ENCODE measurements at places on chromosomes 7 and 10.
A peak's percentile ranks its signal among the peaks of the same experiment; 100 is the strongest.

- DNase-seq: peak; percentile 4
Measured at GRCh38 chr10:77756319-77757232, 119.0 kb upstream of the KCNMA1 start.

DNA sequence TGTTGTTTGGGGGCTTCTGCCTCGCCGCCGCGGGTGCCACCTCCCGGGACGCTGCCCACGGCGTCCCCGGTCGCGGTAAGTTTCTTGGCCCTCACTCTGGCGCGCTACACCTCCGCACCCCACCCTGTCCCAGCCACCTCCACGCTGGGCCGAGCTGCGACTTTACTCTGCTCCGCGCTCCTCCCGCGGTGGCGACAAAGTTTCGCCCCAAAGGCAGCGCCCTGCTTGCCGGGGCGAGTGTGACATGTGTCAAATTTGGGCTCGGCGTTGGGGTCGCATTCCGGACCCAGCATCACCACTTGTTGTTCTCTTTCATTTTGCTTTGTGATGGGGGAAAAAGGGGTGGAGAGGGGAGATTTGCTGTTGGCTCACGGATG lies 167.7 kb upstream of the PPP1R3A start:
- no peak for DNase-seq

DNA sequence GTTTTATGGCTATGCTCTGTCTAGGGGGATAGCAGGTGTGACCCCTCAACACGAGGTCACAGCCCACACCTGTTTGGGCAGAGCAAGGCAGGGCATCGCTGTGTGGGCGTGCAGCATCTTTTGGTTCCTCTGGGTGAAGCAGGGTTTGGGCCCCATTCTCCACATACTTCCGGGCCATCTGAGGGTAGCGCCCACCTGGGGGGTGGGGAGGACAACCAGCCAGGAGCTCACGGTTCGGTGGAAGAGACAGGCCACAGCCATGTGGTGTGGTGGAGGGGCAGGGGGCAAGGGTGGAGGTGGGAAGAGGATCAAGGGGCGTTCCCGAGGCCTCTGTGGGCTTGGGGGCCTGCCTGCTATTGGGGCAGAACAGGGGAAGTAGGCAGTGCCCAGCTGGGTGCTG lies 2.4 kb downstream of the SH2B2 start:
- no peak for DNase-seq

DNA sequence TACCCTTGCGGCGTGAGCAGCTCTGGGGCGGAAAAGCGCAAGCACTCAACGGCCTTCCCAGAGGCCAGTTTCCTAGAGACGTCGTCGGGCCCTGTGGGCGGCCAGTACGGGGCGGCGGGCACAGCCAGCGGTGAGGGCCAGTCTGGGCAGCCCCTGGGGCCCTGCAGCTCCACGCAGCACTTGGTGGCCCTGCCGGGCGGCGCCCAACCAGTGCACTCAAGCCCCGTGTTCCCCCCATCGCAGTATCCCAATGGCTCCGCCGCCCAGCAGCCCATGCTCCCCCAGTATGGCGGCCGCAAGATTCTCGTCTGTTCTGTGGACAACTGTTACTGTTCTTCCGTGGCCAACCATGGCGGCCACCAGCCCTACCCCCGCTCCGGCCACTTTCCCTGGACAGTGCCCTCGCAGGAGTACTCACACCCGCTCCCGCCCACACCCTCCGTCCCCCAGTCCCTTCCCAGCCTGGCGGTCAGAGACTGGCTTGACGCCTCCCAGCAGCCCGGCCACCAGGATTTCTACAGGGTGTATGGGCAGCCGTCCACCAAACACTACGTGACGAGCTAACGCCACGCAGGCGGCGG lies 12.6 kb downstream of the TRIM8 start:
- DNase-seq: no peak

DNA sequence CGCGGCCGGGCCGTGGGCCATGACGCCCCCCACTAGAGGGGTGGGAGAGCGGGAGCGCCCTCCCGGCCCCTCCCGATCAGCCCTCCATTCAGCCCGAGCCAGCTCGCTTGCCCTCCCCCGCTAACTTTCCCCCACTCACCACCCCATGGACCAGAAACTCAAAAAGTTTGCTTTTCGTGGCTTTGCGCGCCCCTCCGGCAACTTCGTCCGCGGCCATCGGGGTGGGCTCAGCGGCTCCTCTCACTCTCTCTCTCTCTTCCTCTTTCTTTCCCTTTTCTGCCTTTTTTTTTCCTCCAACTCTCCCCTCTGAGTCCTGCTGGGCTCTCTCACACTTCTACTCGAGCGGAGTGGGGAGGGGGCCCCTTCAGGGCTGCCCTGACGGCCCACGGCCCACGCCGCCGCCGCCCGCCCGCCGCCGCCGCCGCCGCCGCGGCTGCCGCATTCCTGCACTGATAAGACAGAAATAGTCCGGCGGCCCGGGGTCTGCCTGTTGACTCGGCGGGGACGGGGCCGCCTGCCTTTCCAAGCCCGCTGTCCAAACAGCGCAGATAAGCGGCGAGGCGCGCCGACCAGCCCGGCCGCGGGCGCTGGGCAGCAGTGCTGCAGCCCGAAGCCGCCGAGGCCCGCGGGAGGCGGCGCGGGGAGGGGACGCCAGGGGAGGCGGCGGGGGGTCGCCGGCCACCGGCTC lies at the start of gene SMARCD3:
SMARCD3 (minus strand) TSS at position 349 of the 688 bp plus-strand sequence; CDS start at position 217, 132 bp downstream.
- DNase-seq: peak; percentile 60

GRCh38 chr7:100802951-100803350 lies 24.4 kb downstream of the EPHB4 start:
- no peak for DNase-seq

All from anterior cingulate cortex (tissue), 58 donors.